Breast epithelium (tissue), 4 donors: ENCODE measurements at places on chromosomes 7 and 10. TPM values are rescaled to one million over a fixed set of nuclear protein-coding genes. Genes with fewer than 3 reads are reported as not detected.
A peak's percentile ranks its signal among the peaks of the same experiment; 100 is the strongest.

DNA sequence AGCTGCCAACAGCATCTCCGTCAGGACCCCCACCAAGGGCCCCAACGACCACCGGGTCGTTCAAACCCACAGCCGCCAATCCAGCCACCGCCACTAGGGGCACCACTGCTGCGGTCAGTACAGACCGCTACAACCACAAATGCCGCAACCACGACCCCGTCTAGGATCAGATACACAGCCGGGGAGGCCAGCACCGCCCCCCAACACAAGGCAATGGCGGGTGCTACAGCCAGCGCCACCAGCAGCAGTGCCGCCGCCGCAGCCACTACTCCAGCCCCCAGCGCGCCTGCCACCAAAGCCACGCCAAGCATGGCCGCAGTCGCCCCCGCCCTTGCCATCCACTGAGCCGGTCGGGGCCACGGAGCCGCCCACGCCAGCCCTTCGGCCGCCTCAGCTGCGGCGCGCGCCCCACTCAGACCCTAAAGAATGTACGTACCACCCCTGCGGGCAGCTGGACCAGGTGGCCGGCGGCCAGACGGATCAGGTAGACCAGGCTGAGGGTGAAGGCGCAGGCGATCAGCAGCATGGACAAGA lies 473 bp downstream of the CYP51A1 start:
- DNase-seq = peak; percentile 47

DNA sequence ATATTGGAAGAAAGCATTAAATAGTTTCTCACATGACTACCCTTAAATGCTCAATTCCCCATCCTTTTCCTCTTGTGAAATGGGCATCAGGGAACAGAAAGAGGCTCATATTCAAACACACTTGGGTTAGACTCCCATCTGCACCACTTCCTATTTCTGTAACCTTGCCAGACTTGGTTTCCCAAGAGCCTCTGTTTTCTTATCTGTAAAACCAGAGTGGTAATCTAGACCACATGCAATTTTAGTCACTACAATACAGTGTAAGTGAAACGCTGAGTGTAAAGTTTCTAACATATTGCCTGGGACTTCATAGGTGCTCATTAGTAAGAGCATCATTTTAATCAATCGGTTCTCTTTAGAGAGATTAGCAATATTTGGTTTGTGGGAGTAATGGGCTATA lies 136.3 kb downstream of the SORCS1 start:
- DNase-seq = no peak

GRCh38 chr10:51705774-51706173 lies 6.4 kb upstream of the CSTF2T start:
- no peak for DNase-seq

DNA sequence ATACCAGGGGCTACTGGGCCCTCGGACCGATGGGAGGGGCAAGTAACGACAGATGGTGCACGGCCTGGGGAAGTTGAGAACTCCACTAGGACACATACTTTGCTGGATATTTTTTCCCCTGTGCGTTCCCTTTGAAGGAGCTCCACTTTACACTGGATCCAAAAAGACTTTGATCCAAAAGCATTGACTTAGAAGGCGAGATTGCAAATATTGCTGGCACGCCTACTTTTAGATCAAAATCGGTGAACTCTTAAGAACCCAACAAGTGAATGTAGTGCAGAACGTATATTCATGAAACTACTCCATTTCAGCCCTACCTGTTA lies 436 bp upstream of the SLC25A13 start:
- no peak for DNase-seq

Gene TEX36
- not detected for total RNA-seq

Gene NUPR2
- total RNA-seq = not detected

Gene PLXDC2
- total RNA-seq = 101 TPM
